ENCODE measurements at places on chromosomes 1 and 21. TPM values are rescaled to one million over a fixed set of nuclear protein-coding genes. Genes with fewer than 3 reads are reported as not detected.

Gene LCE1A
- polyA plus RNA-seq: not detected

Gene CYYR1
- 71.2 TPM for polyA plus RNA-seq

Gene GNG12
- 130 TPM for polyA plus RNA-seq

Gene IL24
- 0.38 TPM for polyA plus RNA-seq

Gene THRAP3
- polyA plus RNA-seq: 142 TPM

Gene PDPN
- polyA plus RNA-seq: 15.3 TPM

Gene AVPR1B
- 0.86 TPM for polyA plus RNA-seq

Gene OPRD1
- polyA plus RNA-seq: 0.33 TPM

Gene C1QA
- polyA plus RNA-seq: 13.0 TPM

Gene CNIH3
- 10.4 TPM for polyA plus RNA-seq

Gene NTMT2
- polyA plus RNA-seq: not detected

Gene FMO2
- polyA plus RNA-seq: 1.8 TPM

Gene GLMN
- 31.3 TPM for polyA plus RNA-seq

Gene DCST1
- 0.27 TPM for polyA plus RNA-seq

Gene C1orf87
- polyA plus RNA-seq: 0.63 TPM

Gene FCGR3A
- polyA plus RNA-seq: 2.4 TPM

Gene LAPTM5
- 18.6 TPM for polyA plus RNA-seq

Gene RNASEL
- polyA plus RNA-seq: 10.5 TPM

Gene NTNG1
- polyA plus RNA-seq: 36.0 TPM

Gene F5
- 2.8 TPM for polyA plus RNA-seq

Gene MMEL1
- polyA plus RNA-seq: 1.9 TPM

Gene ITLN2
- polyA plus RNA-seq: not detected

Gene DOP1B
- polyA plus RNA-seq: 8.3 TPM

Gene SLC25A34
- polyA plus RNA-seq: 2.2 TPM

Gene CYP4A22
- polyA plus RNA-seq: 7.5 TPM

Gene HES4
- 16.7 TPM for polyA plus RNA-seq

Gene PER3
- polyA plus RNA-seq: 11.9 TPM

Gene FCRL2
- not detected for polyA plus RNA-seq

Gene ATP1A2
- polyA plus RNA-seq: 5.3 TPM

Gene FMN2
- 7.6 TPM for polyA plus RNA-seq

Gene SH2D5
- polyA plus RNA-seq: 0.80 TPM

Gene TNFRSF9
- polyA plus RNA-seq: 0.11 TPM

Gene C1QC
- 10.5 TPM for polyA plus RNA-seq

Gene TSPEAR
- polyA plus RNA-seq: 1.2 TPM

Gene IL6R
- 6.8 TPM for polyA plus RNA-seq

Gene PPP2R5A
- polyA plus RNA-seq: 32.0 TPM

Gene LRP8
- 5.7 TPM for polyA plus RNA-seq

Gene OR2L8
- polyA plus RNA-seq: not detected

Gene RPS27
- 3,078 TPM for polyA plus RNA-seq

Gene KIF26B
- 31.8 TPM for polyA plus RNA-seq

Gene CHAF1B
- polyA plus RNA-seq: 7.8 TPM

Gene UMODL1
- 0.13 TPM for polyA plus RNA-seq

Gene TFF2
- polyA plus RNA-seq: not detected

Gene HSF2BP
- polyA plus RNA-seq: 2.1 TPM

Gene AKNAD1
- polyA plus RNA-seq: 0.08 TPM

Gene CDC7
- 23.7 TPM for polyA plus RNA-seq

Gene F13B
- polyA plus RNA-seq: not detected

Measured in right renal pelvis (tissue), 4 donors.